SHP77 (cell line): ENCODE measurements at places on chromosomes 13 and 19.
A peak's percentile ranks its signal among the peaks of the same experiment; 100 is the strongest.

DNA sequence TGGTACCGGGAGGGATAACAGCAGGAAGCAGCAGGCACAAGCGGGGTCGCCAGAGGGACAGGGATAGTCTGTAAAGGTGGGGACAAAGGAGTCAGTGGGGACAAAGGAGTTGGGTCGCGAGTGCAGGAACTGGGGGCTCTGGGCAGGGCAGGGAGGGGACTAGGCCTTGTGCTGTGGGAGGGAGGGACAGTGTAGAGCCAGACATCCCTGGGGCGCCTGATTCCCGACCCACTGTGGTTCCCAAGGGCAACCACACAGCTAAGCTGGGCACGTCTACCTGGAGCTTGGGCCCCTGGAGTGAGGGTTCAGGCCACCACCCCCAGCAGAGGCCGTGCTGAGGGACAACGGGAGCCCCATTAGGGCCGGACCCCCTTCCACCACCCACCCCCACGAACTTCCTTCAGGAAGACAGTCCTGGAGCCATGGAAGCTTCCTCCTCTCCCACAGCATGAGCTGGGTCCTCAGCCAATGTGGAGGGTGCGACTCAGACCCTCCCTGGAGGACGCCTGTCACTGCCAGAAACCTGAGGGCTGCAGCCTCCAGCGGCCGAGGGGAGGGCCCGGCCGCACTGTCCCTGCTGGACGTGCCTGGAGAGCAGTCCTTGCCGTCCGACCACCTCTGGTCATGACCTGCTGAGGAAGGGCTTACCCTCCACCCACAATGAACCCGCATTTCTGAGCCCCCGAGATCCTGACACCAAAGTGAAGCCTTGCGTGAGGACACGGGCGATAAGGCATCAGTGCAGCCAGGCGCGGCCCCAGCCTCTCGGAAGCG is 77.9 kb downstream of the SPACA7 start:
- no peak for DNase-seq

- DNase-seq, result no peak
Observed at GRCh38 chr19:6987850-6988249, 33.4 kb downstream of the MBD3L2B start.

DNA sequence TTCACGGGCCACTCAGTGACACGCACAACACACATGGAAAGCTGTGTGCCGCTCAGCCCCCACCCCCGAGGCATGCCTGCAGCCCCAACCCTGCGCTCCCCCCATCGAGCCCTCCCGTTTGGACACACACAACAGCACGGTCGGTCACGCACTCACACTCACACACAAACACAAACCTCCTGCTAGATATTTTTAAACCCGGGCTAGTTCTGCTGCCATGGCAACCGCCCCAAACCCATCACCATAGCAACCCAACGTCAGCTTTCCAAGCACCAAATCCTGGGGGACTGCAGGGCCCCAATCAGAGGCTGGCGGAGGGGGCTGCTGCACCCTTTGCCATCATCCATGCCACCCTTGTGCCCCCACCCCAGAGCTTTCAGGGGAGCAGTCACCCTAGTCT is 2.5 kb upstream of the NOVA2 start:
- DNase-seq, result no peak

- DNase-seq, result no peak
Observed at GRCh38 chr19:19943848-19944582, 43.3 kb downstream of the ZNF93 start.

GRCh38 chr19:7109678-7110289 is 40.3 kb downstream of the ZNF557 start:
- no peak for DNase-seq

DNA sequence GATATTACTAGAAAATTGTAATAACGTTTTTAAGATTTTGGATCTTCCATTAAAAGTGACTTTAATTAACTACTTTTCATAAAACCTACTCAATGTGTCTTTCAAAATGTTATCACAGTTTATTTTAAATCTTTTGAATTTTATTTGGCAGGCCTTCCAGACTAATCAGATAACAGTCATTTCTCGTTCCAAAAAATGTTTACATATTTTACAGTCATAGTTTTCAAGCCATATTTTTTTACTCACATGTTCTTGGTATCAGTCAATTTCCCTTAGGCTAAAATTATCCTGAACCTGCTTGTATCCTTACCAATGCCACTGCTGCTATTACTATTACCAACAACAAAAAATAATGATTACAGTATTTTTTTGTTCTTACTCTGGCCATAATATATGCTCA is 1783.5 kb downstream of the SLITRK5 start:
- DNase-seq, result no peak

DNA sequence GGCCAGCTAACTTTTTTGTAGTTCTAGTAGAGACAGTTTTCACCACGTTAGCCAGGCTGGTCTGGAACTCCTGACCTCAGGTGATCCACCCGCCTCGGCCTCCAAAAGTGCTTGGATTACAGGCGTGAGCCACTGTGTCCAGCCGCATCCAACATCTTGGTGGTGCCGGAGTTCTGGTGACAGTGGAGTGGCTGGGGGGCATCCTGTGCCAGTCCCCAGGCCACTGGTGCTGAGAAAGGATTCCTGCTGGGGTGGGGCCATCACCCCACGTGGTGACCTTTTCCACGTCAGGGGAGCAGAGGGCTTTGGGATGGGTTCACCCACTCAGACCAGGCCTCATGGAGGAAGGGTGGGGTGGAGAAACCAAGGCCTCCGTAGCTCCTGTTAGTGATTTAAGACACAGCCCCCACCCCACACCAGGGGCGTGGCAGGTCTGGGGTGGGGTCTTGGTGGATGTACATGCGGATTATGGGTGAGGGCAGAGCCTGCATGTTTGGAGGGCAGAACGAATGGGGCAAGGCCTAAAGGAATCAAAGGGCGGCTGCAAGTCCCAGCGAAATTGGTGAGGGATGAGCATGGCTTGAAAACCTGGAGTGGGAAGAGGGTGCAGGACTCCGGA is 12.9 kb upstream of the TUBB4A start:
- no peak for DNase-seq

DNA sequence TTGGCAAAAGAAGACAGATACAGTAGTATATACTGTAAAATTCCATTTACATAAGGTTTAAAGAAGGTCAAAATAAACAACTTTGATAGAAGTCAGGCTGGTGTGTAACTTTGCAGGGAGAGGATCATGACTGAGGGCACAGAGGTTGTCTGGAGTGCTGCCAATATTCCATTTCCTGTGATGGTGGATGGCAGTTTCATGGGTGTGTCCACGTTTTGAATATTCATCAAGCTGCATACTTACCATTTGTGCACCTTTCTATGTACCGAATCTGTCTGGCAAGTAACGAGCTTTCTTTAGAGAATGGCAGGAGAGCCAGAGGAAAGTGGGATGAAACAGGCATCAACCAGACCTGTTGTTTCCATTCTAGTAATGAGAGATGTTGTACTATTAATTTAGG is 420.5 kb upstream of the HTR2A start:
- no peak for DNase-seq

DNA sequence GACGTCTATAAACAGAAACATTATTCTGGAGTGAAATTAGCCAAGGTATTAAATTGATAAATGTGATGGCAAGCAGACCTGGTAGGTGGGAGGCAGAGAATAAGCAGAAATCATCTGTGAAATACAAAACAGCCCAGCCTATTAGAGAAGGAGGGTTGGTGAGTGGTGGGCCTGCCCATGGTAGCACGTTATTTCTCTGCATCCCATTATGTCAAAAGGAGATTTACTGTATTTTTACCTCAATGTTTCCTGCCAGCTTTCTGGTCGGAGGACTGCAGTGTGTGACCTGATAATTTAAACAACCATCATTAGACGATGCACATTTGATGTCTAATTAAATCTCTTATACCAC is 200.9 kb downstream of the OXGR1 start:
- no peak for DNase-seq

DNA sequence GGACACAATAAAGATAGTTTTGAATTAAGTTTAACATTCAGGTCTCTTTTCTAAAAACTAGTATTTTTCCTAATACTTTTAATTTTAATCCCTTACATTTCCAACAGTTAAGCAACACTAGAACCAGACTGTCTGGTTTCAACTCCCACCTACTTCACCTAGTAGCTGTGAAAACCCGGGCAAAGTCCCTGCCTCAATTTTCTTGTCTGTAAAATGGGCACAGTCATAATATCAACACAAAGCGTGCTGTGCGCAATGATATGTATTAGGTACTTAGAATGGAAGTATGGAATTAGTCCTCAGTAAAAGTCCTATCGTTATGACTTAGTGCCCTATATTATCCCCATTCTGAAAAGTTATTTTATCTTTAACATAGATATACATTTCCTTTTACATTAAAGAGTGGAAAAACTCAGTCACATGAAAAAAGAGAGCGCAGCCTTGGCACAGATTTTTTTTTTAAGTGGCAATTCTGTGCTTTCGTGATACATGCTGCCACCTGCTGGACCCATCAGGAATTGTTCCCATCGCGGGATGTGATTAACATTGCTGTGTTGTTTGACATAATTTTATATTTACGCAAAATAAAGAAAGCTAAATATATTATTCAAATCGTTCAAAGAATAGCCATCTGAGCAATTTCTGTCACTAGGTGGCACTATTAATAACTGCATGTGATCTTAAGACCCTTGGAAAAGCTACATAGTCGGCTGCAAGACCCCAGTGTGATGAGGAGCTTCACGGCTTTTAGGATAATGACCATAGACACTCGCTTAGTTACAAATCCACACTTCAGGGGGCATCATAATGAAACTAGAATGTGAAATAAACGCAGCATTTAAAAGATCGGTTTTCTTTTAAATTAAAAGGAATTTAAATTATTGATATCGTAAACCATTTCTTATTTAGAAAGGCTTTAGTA is 59.9 kb downstream of the LIG4 start:
- peak; percentile 63 for DNase-seq

DNA sequence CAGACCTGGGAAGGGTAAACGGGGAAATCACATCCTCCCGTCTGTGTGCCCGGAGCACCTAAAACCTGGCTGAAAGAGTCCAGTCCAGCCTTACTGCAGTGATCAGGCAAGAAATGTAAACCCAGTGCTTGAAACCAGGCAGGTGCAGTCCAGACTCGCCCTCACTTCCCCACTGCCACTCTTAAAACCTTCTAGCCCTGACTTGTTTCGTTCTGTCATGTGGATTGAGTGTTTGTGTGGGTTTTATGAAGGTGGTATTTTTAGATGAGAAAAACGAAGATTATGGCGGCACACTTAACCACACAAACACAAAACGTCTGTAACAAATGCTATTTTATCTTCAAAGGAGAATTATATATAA is 839 bp upstream of the CKAP2 start:
- DNase-seq, result peak; percentile 70

- no peak for DNase-seq
Observed at GRCh38 chr13:82800391-82800790, 1081.9 kb downstream of the SLITRK1 start.

DNA sequence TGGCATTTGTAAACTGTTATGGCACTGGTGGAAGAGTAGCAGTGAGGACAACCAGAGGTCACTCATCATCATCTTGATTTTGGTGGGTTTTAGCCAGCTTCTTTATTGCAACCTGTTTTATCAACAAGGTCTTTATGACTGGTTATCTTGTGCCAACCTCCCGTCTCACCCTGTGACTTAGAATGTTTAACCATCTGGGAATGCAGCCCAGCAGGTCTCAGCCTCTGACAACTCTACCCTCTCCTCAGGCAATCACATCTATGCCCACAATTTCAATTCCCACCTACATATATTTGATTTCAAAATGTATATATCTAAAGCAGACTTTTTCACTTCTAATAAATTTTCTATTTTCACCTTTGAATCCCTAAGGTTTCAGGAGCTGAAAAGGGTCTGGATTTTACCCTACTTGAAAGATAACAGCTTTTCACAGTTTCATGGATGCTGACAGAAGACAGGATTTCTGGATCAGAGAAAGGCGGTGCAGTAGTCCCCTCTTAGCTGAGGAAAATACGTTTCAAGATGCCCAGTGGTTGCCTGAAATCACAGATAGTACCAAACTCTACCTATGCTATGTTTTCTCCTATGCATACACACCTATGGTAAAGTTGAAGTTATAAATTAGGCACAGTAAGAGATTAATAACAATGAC is 1171.8 kb downstream of the DIAPH3 start:
- DNase-seq, result no peak

DNA sequence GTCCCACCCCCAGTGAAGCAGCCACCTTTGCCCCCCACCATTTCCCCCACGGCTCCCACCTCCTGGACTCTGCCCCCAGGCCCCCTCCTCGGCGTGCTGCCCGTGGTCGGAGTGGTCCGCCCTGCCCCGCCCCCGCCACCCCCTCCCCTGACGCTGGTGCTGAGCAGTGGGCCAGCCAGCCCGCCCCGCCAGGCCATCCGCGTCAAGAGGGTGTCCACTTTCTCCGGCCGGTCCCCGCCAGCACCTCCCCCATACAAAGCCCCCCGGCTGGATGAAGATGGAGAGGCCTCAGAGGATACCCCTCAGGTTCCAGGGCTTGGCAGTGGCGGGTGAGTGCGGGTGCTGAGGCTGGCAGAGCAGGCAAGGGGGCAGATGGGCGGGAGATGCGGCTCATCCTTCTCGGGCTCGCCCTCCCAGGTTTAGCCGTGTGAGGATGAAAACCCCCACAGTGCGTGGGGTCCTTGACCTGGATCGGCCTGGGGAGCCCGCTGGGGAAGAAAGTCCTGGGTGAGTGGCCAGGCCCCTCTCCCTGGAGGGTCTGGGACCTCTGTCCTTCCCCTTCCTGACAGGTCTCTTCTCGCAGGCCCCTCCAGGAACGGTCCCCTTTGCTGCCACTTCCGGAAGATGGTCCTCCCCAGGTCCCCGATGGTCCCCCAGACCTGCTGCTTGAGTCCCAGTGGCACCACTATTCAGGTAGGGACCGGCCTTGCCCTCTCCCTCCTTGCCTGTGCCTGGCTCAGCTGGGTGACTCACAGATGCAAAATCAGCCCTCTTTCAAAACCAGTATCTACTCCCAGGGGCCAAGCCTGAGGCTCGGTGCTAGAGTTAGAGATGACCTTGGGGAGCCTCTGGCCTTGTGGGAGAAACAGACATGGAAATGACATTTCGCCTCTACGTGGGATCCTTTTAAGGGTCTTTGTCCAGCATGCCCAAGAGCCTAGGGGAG is 8.8 kb downstream of the IGFLR1 start:
- DNase-seq, result no peak

- no peak for DNase-seq
Observed at GRCh38 chr19:33347300-33347699, 26.2 kb upstream of the CEBPG start.

GRCh38 chr19:555474-555808 is 11.6 kb downstream of the GZMM start:
- DNase-seq, result no peak

GRCh38 chr13:65600702-65601101 is 1629.4 kb downstream of the PCDH9 start:
- DNase-seq, result no peak

GRCh38 chr13:74266309-74266708 is 132.1 kb upstream of the KLF12 start:
- no peak for DNase-seq

DNA sequence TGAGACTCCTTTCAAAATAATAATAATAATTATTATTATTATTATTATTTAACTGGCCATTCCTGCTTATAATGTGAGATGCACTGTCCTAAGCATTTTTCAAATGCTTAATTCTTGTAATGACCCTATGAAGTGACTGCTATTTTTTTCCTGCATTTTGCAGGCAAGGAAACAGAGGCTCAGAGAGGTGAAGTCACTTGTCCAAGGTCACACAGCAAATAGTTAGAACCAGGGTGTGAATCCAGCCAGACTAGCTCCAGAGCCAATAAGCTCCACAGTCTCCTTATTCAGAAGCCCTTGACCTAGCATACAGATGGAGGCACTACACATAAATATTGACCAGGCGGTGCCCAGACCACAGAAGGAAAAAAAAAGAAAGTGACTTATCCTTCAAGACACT is 77.5 kb upstream of the CACNA1A start:
- DNase-seq, result no peak
